ENCODE measurements at places on chromosomes 7 and 10.

- DNase-seq = no peak
Observed at GRCh38 chr10:130380056-130380455, 243.9 kb downstream of the GLRX3 start.

DNA sequence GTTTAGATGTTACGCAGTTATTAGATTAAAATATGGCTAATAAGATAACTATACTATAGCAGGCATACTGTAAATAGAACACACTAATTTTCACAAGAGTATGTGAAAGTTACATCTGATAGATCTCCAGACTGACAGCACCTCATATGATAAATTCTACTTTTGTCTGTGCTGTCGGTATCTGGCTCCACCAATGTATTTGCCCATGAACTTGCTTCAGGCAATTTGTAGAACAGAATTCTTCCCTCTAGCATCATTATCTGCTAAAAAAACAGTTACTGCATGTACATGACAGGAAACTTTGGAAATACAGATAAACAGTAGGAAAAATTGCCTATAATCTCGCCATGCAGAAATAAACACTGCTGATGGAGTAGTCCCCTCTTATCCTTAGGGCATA lies 137.7 kb downstream of the WNT2 start:
- DNase-seq = no peak

- DNase-seq = no peak
Observed at GRCh38 chr7:40077849-40078248, 56.6 kb downstream of the MPLKIP start.

DNA sequence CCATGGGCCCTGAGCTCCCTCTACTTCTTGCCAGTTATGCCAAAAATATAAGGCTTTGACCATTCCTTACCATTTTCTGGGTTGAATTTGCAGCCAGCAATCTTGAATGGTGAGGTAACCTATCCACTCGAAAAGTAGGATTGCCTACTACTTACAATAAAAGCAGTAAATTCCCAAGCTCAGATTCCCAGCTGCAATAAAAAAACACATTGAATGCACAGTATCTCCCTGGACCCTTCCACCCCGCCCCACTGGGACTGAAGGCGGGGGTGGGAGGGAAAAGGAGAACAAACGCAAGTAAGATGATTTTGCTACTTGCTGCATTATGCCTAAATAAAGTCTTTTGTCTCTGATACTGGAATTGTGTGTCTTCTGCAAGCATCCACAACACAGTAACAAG lies 301.9 kb downstream of the HGF start:
- DNase-seq = no peak

DNA sequence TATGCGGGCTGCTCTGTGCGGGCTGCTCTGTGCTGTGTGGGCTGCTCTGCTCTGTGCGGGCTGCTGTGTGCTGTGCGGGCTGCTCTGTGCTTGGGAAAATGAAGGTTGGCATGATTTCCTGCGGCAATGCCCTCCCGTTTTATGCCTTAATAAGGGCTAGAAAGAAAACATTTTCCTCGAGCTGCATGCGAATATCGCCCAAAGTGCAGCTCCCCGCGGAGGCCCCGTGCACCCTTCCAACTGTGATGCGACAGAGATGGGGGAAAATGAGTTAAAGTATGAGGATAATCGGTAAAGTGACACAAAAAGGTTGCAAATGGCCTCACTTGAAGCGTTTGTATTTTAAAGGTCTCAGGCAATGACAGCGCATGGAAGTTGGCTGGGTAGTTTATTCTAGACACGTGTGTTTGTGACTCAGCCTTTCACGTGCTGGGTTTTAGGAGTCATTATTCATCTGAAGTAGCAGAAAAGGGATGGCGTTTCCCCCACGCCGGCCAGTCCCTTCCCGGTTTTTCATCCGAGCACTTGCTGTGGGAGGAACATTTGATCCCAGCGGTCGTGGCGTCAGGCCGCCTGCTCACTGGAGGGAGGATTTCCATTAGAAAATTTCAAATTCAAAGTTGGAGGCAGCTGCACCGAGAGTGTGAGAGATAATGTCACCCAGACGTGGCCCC lies 220.7 kb downstream of the ADARB2 start:
- DNase-seq = no peak

- no peak for DNase-seq
Observed at GRCh38 chr10:24556126-24556749, 167.4 kb downstream of the ARHGAP21 start.

DNA sequence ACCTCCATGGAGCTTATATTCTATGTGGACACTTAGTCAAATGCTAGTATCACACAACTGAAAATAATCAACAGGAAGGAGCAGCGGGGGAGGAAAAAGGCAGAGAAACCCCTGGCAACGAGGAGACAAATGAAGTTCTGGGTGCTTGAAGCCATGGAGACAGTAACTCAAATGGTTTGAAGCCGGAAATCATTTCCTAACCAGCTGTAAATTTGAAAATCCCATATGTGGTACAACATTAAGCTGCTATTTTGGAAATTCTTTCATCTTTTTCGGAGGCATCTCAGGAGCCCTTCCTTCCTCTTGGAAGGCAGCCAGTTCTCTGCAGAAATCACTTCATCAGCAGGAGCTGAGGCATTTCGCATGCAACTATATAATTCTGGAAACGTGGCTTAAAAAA lies 91.4 kb downstream of the PPP1R3C start:
- no peak for DNase-seq

DNA sequence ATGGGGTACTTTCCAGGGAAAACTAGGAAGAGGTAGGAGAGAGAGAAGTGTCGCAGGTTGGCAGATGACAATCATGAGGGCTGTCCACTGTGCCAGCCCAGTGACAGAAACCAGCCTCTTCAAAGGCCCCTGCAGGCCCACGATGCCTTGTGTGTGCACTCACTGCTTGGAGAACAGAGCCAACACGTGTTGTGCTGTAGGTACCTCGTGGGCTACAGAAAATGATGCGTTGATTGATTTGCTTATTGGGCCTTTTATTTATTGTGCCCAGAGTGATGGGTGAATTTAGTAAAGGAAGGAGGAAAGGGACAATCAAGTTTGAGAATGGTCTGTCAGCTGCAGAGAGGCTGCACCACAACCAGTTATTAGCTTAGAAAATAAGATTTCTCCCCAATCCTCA lies 215.1 kb downstream of the PLXNA4 start:
- no peak for DNase-seq

GRCh38 chr7:27427416-27427815 lies 184.8 kb downstream of the EVX1 start:
- DNase-seq = no peak

DNA sequence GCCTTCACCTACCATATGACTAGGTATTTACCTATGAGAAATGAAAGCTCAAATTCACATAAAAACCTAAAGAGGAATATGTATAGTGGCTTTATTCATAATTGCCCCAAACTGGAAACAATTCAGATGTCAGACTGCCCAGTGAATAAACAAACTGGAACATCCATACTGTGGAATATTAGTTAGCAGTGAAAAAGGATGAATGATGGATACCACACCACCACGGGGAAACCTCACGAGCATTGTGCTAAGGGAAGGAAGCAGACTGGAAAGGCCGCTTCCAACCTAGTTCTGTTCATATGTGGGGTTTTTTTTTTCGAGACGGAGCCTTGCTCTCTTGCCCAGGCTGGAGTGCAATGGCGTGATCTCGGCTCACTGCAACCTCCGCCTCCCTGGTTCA lies 16.8 kb downstream of the GTF2IRD1 start:
- no peak for DNase-seq

- DNase-seq = peak; percentile 8
Observed at GRCh38 chr10:101441541-101442455, 87.8 kb downstream of the BTRC start.

- DNase-seq = no peak
Observed at GRCh38 chr10:88793712-88794299, 8.7 kb upstream of the LIPM start.

DNA sequence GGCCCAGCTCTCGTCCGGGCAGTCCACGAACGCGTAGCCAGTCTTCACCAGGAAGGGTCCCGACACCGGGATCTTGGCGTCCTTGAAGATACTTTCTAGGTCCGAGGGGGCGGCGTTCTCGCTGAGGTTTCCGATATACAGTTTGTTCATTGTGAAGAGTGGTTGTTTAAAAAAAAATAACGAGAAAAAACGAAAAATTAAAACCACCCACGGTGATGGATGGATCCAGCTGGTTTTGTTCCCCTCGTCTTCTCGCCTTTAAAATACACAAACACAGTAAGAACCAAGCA lies 385 bp downstream of the IGF2BP3 start:
- no peak for DNase-seq

DNA sequence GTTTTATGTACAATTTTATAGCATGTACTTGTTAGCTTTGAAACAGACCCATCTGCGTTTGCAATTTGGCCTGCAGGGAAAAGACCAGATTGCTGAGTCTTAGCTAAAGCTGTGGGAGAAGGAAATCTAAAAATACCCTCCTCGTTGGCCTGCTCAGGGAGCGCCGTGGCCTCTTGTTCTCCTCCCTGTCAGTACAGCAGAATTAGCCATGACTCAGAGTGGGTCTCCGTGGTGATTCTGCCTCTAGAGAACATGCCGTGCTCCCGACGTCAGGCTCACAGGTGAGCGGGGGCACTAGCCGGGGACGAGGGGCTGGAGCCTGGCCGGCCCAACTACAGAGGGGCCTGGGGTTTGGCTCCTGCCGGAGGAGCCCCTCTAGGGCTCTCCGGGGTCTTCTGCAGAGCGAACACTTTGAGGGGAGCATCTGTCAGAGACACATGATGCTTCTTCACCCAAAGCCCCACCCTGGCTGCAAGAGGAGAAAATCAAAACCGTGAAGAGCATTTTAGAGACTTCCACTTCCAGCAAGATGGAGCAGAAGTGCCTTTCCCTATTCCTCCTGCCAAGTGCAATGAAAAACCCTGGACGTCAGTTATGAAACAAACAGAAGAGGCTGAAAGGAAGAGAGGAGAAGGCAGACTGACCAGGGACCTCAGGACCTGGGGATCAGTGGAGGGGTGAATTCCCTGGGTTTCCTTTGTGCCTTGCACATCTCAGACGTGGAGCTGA lies 98.9 kb downstream of the LHPP start:
- peak; percentile 75 for DNase-seq

DNA sequence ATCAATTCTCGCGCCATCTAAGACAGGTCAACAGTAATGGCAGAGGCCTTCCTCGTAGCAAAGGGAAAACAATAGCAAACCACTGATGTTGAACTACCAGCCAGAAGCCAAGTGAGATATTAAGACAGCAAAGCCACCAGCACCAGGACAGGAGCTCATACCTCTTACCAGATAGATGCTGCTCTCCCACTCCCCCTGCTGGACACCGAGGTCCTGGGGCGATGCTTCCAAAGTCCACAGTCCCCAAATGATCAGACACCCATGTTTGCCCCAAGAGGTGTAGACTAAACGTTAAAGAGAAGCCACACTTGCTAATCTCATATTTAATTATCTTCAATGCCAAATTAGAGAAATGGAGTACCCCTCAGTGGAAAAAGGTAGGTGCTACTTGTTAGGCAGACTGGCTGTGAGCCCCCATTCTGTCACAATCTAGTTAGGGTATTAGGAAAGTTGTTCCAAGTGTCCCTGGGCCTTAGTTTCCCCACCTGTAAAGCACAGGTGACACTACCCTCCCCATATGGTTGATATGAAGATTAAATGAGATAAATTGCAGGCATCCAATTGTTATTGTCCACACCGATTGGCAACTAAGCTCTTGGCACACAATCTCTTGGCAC lies 39.9 kb downstream of the TOMM7 start:
- no peak for DNase-seq

DNA sequence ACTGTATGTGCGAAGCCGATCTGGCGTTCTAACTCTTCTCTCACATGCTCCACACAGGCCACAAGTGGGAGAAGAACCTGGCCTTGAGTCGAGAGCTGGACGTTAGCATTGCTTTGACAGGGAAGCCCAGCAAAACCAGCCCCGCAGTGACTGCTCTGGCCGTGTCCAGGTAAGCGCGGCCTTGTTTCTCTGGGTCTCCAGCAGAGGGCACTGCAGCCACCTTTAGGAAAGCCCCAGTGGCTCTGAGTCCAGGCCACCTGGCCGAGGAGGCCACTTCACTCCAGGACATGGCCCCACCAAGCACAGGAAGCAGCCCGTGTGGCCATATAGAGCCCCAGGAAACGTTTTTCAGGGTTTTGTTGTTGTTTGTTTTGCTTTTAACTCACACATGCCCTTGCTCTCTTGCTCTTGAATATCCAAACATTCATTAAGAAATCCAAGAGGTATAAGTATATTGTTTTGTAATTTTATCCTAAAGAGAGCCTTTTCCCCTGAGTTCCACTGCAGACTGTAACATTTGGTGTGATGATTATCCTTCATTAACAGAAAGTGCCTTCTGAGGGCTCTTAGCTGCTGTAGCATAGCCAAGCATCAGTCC lies 41.8 kb upstream of the LRRC18 start:
- DNase-seq = no peak

DNA sequence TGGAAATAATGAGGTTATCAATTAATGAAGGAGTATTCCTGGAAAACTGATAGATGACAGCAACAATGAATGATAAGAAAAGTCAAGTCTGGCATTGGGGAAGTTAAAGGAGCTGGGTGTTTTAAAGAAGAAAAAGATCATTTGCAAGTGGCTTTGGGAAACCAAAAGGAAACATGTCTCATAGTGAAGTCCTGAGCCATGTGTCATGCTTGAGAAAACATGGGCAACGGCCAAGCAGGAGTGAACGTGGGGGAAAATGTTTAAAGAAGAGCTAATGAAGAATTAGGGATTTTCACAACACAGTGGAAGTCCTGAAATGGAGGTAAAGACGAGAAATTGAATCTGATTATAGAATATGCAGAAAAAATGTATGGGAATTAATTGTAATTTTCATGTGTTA lies 1383.2 kb upstream of the CELF2 start:
- no peak for DNase-seq

- DNase-seq = no peak
Observed at GRCh38 chr7:92466682-92467081, 11.1 kb downstream of the ERVW-1 start.

DNA sequence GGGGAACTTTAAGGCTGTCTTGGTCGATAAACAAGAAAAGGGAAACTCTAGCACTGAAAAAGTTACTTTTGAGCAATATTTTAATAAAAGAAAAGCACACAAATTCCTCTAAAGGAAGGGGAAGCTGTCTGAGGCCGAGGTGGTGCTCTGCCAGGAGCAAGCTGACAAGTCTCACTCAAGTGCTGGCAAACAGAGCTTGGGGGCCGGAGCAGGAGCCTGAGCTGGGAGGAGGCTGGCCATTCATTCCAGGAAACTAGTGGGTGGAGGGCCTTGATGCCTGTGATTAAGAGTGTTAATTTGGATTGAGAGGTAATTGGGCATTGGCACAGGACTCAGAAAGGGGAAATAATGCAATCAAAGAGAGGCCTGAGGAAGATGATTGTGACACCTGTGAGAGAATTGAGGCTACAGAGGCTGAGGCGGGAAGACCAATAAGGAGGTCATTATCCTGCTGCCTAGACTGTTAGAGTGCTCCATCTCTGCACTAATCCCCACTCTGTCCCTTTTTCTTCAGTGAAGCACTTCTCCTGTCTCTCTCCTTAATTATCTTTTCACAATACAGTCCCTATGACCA lies 154.9 kb upstream of the COL1A2 start:
- no peak for DNase-seq

Measured in BJ (cell line).